ENCODE measurements at places on chromosomes 2 and 18.

- H3K4me1 ChIP-seq = peaks cover 21% of the 10 kb centered on the region
- no peaks in the 10 kb centered on the region for H3K36me3 ChIP-seq
- H3K27me3 ChIP-seq = no peaks in the 10 kb centered on the region
Observed at GRCh38 chr2:64313398-64313723, 140.6 kb upstream of the LGALSL start.

- peaks cover 21% of the 10 kb centered on the region for H3K27me3 ChIP-seq
- H3K36me3 ChIP-seq = no peaks in the 10 kb centered on the region
- no peak overlapping the region for H3K27ac ChIP-seq
- no peak overlapping the region for H3K4me3 ChIP-seq
Observed at GRCh38 chr18:8507915-8508705, 101.1 kb upstream of the RAB12 start.

GRCh38 chr2:137857881-137858280, 106.4 kb upstream of the HNMT start:
- no peaks in the 10 kb centered on the region for H3K36me3 ChIP-seq
- no peak overlapping the region for H3K27ac ChIP-seq
- no peak overlapping the region for H3K4me3 ChIP-seq
- H3K27me3 ChIP-seq = no peaks in the 10 kb centered on the region

DNA sequence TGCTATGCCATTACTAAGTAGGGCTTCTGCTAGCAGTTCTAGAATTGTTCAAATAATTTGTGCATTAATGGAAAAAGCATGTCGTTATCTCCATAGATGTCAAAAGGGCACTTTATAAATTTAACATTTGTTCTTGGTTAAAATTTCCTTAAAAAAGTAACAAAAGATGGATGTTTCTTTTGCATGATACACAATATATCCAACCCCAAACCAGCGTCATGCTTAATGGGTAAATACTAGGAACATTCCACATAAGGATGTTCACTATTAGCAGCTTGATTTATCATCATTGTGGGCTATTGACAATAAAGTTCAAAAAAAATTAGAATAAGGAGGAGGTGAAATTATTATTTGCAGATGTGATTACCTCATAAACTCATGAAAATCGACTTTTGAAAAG, 79.7 kb downstream of the GREB1L start:
- no peak overlapping the region for H3K4me3 ChIP-seq
- no peaks in the 10 kb centered on the region for H3K27me3 ChIP-seq
- H3K27ac ChIP-seq = no peak overlapping the region
- no peak for DNase-seq

All from esophagus squamous epithelium (tissue), 5 donors.